ENCODE measurements at places on chromosomes 5 and 9.

GRCh38 chr5:41410737-41411136 is 99.7 kb downstream of the PLCXD3 start:
- DNase-seq, result no peak

- no peak for DNase-seq
Observed at GRCh38 chr9:92033307-92033706, 81.9 kb downstream of the SPTLC1 start.

DNA sequence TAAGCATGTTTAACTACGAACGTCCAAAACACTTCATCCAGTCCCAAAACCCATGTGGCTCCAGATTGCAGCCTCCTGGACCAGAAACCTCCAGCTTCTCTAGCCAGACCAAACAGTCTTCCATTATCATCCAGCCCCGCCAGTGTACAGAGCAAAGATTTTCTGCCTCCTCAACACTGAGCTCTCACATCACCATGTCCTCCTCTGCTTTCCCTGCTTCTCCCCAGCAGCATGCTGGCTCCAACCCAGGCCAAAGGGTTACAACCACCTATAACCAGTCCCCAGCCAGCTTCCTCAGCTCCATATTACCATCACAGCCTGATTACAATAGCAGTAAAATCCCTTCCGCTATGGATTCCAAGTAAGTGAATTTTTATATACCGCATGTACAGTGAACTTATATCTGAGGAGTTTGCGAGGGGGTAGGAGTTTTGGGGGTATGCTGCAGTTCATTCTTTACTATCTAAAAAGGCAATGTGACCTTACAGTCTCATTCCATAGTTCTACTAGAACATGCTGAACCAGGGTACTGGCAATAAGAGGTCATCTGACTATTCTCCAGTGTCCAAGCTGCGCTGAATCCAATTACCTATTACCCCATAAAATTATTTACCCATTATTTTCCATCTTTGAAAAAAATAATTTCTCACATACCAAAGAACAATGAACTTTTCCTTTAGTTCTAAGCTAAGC is 3.1 kb downstream of the MYOT start:
- no peak for DNase-seq

DNA sequence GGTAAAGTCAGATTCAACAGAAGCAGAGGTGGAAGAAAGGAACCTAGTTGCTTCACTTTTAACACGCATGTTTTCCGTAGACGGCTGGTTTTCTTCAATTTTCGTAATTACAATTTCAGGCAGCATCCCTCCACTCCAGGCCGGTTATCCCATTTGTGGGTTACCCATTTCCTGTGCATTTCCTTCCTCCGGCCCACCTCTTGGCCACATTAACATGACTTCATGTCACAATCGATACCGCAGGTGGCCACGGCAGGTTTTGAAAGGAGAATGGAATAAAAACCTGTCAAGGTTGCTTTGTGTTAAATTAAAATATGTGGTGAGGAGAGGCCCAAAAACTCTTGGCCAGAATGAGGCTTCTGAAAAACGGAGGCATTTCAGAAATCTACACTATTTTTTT is 130.2 kb downstream of the PCSK5 start:
- DNase-seq, result no peak

GRCh38 chr9:83651558-83651957 is 28.6 kb downstream of the IDNK start:
- no peak for DNase-seq

DNA sequence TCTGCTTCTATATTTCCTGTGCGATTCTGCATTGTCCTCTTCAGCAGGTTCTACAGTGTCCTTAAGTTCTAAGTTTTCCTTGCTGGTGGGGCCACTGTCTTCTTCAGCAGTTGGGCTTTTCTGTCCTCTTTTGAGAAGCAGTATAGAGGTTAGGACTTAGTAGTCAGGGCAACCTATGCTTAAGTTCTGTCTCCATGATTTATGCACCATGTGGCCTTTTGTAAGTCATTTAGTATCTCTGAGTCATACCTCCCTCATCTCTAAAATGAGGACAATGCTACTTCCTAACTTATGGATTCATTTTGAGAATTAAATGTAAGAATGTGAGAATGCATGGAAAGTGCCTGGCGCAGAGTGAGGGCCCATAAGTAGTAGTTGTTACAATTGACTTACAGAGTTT is 46.8 kb downstream of the GRIN3A start:
- no peak for DNase-seq

- no peak for DNase-seq
Observed at GRCh38 chr5:133967698-133968203, 674 bp downstream of the C5orf15 start.

DNA sequence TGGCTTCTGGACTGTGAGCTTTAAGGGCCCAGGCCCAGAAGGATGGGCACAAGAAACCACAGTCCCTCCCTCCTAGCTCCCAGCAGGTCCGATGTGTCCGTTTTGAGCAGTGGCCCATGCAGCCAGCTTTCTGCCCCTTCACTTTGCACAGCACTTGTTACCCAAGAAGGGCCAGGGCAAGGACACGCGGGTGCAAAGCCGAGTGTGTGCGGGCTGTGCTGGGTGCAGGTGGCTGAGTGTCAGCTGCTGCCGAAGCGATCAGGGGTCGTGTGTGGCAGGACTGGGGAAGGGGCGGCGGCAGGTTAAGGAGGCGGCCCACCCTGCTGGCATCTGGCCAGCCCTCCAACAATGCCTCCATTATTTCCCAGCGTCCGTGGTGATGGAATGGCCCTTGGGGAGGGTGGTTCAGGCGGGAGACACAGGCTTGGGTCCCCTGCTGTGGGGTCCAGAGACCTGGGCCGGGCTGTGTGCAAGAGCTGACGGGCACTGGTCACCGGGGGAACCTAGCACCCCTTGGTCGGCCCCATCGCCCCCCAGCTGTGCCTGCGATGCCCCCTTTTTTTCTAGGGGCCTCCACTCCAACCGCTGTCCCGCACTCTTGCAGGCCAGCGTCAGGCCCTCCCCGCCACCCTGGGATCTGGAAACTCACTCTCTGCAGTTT is 653 bp downstream of the LHX3 start:
- no peak for DNase-seq

DNA sequence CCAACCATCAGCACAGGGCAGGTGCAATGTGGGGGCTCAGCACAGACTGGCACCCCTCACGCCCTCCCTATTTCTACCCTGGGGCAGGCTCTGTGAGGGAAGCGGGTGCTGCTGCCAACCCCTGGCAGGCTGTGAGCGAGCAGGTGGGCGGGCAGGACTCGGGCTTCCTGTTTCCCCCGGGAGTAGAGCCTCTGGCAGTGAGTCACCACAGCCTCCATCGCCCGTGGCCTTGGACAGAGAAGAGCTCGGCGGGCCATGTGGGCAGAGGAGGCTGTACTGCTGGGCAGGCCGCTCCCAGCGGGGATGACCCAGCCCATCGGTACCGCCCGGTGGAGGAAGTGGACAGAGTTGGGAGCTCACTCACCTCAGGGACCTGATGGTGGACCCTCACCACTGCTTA is 16.6 kb downstream of the KCNT1 start:
- DNase-seq, result no peak

DNA sequence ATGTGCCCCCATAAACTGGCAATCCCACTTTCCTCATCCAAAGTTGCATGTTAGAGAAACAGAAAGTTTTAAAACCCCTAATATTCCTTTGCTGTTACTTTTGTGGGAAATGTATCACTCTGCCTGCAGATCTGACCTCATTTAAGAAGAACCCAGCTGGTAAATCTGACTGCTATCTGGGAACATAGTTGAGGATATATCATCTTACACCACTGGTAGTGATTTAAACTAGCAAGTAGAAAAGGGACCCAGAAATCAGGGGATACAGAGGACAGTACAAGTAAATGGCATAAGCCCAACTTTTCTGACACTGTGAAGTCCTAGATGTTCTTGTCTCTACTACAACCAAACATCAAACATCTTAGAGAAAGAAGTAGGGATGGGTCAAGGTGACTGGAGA is 1060.5 kb upstream of the DMAC1 start:
- no peak for DNase-seq

DNA sequence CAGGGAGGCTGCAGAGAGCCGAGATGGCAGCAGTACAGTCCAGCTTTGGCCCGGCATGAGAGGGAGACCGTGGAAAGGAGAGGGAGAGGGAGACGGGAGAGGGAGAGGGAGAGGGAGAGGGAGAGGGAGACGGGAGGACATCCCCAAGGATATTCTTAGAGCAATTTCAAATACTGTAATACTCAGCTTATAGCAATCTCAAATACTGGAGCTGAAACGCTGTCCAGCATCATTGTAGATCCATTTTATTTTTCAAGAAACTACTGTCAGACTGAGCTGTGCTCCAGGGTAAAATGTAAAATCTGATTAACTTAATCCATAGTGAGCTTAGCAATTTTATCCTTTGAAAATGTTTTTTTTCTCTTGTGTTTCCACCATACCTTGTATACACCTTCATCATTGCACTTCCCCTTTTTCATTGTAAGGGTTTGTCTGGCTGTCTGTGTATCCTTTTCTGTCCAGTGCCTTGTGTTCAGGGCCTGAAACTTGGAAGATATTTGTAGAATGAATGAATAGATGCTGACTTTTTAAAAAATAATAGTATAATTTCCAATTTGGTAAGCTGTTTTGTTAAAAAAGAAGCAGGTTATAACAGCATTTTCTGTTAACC is 64.0 kb upstream of the LRRC70 start:
- no peak for DNase-seq

DNA sequence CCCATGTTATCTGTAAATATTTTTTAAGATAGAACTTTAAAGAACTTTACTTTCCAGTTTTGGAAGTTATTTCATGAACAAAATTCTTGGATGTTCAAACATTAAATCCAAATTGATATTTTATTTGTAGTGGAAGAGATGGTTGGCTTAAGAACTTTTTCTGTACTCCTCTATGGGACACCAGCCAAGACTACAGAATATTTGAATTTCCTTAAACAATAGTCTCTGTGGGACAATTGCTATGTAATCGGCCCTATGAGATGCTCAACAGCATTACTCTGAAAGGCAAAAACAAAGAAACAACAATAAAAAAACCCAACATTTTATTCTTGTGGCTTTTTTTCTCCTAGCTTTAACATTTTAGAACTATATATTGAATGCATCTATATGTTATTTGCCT is 289.3 kb downstream of the ARHGEF28 start:
- no peak for DNase-seq

- no peak for DNase-seq
Observed at GRCh38 chr5:122690266-122690665, 84.6 kb upstream of the SNX2 start.

DNA sequence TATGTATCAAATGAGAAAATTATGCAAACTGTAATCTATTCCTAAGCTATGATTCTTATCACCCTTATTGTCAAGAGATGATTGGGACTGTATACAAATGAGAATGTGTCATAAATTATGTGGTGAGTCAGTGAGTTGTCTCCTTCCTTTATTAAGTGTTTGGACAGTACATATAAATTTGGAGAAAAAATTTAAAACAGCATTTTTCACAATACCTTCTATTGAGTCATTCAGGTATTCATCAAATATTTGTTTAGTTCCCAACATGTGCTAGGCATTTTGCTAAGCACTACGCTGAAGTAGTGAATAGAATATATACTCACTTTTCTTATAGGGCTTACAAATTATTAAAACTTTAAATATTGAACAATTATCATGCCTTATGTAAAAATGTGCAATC is 36.3 kb upstream of the PTPRD start:
- DNase-seq, result no peak

GRCh38 chr5:150710165-150710564 is 9.3 kb upstream of the RBM22 start:
- DNase-seq, result no peak

DNA sequence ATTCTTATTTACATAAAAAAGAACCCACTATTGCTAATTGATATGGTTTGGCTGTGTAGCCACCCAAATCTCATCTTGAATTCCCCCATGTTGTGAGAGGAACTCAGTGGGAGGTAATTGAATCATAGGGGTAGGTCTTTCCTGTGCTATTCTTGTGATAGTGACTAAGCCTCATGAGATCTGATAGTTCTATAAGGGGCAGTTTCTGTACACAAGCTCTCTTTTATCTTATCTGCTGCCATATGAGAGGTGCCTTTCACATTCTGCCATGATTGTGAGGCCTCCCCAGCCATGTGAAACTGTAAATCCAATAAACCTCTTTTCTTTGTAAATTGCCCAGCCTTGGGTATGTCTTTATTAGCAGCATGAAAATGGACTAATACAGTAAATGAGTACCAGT is 58.2 kb upstream of the PRR16 start:
- DNase-seq, result no peak

GRCh38 chr5:124461941-124462340 is 284.5 kb downstream of the ZNF608 start:
- DNase-seq, result no peak

GRCh38 chr9:6055216-6055615 is 39.8 kb upstream of the RANBP6 start:
- DNase-seq, result no peak

GRCh38 chr9:125407974-125408900 is 146.6 kb downstream of the GAPVD1 start:
- DNase-seq, result peak; percentile 61

DNA sequence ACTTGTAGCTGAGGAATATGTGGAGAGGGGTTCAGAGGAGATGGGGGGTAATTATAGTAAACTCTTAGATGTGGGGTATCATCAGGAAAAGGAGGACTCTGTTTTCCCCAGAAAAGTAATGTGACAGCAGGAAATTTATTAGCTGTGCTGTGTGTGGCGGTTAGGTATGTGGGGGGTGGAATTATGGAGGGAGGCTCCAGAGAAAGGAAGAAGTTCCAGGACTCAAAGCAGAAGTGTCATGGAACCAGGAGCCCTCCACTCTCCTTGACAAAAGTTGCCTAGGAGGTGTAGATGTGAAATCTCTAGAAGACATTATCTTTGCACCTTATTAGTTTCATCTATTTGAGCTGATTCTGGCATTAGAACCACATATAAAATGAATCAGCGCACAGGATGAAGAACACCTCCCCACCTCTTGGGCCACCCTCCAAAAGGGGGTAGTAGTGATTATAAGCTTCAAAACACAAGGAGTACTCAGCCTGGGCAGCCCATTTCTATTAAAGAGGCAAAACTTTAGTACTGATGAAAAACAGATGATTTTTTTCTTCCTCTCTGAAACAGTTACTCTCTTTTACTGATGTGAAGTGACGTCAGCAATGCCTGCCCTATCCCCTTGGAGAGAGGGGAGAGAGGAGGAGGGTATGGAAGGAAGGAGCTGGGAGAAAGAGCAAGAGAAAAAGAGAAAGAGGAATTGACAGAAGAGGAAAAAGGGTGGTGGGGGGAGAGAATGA is 18.2 kb downstream of the NR2F1 start:
- DNase-seq, result no peak

DNA sequence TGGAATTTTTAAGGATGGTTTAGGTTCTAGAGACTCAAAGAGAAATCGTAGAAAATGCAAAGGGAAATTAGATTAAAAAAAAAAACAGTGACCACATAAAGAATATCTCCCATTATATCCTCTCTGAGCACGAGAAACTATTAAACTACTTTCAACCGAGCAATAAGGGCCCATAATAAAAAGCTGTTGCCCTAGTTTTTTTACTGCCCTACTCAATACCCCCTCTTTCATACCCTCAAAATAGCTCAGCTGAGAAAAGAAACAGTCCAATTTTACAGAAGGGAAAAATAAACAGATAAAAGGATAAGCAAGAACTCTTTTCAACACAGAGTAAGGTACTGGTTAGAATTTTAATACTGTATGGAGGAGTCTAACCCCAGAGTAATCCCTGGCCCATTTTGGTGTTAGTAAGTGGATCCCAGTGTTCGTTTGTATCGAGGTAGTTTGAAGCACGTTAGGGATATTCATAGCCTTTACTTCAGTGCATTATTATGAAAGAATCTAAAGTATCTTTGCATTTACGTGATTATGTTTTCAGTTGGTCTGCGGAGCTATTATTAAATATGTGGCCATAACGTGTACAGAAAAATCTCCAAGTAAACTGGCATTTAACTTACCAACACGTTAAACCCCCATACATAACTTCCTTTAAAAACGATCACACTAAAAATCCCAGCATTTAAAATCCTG is 980 bp upstream of the RHOBTB3 start:
- no peak for DNase-seq

- no peak for DNase-seq
Observed at GRCh38 chr5:80069251-80069800, 34.2 kb downstream of the THBS4 start.

All from stimulated activated CD8-positive, alpha-beta memory T cell treated with anti-CD3 and anti-CD28 coated beads, Interleukin-4, amount 100 ng/mL, for 4 hours (primary cell).